A172 (cell line): ENCODE measurements at places on chromosomes 6 and 20. TPM values are rescaled to one million over a fixed set of nuclear protein-coding genes. Genes with fewer than 3 reads are reported as not detected.

GRCh38 chr6:50889935-50890334, 71.3 kb downstream of the TFAP2B start:
- no peak for DNase-seq

DNA sequence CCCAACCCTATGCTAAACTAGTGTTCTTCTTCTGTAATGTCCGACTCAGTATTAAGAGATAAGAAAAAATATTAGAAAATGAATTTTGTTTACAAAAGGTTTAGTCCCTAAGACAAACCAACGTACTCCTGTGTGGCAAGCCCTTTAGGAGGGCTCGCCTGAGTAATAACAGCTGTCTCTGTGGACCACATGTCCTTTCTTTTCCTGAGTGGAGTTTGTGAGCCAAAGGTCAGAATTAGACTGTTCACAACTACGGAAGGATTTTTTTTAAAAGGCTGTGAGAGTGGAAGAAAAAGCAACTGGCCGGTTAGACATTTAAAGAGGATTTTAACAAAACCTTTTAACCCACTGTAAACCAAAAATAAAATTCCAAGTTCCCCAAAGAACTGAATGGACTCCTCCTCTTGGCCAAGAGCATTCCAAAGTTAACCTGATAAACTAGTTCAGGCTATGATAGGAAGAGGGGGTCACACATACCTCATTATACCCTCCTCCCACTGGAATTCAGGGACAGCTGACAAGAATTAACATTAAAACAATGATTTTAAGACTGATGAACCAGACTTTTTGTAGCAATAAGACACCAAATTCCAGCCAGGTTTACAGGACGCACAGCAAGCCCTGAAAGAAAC, 43.5 kb downstream of the FAM184A start:
- no peak for DNase-seq

The RPS10 gene
- 1,978 and 2,323 TPM in 2 replicates for total RNA-seq

DNA sequence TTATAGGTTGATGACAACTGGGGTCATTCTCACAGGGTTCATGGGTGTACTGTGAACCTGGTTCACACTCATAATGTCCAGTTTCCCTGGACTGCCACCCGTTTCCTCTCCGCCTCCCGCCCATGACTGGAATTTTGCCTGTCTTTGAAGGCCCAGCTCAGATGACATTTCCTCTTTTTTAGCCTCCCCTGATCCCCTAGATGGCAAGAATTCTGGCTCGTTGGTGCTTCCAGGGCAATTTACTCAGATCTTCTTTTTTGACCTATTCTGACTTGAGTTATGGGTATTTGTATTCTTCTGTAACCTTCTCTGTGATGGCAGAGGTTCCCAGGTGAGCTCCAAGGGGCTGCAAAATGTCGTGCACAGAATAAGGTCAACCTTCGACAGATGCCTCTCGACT, 5.7 kb upstream of the CITED2 start:
- no peak for DNase-seq

DNA sequence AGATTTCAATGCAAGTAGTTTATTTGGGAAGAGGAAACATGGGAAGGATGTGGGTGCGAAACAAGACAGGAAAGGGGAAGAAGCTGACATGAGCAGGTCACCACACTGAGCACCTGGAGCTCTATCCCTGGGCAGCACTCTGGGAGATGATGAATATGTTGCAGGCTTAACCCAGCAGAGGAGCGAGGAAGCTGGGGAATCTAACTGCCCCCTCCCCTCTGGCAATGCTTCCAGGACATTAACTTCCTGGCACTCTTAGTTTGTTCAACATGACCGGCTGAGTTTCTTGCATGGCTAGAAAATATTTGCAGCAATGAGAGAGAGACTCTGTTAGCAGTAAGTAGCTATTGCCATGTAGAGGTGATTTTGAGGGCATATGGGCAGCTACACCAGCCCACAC, 4.9 kb upstream of the ADA start:
- no peak for DNase-seq

DNA sequence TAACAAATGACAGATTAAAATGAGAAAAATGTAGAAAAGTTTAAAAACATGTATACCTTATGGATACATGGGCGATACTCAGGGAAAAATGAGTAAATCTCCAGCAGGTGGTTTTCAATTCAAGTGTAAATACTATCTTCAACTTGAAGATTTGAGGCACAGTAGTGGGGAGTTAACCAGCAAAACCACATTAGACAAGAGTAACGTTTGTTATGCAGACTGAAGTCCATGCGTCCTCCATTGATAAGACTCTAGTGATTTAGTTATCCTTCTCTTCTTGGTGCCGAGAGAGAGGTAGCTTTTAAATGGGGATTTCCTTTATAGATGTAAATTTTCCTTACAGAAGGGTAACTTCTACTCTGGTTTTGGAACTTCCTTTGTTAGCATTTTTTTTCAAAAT, 28.1 kb downstream of the PCMTD2 start:
- DNase-seq = no peak

DNA sequence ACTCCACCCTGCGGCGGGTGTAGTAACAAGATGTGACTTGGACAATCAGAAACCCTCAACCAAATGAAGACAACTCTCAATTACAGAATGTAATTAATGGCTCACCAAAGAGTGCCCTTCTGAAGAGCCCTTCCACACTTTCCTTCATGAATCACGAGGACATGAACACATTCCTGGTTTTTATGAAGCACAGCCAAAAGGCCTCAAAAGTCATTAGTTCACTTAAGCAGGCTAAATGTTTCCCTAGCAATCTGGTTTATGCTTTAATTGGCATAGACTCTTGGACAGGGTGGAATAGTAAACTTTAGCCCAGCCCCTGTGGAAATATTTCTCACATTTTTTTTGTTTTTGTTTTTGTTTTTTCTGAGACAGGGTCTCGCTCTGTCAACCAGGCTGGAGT, 20.5 kb downstream of the CPNE5 start:
- DNase-seq = no peak

DNA sequence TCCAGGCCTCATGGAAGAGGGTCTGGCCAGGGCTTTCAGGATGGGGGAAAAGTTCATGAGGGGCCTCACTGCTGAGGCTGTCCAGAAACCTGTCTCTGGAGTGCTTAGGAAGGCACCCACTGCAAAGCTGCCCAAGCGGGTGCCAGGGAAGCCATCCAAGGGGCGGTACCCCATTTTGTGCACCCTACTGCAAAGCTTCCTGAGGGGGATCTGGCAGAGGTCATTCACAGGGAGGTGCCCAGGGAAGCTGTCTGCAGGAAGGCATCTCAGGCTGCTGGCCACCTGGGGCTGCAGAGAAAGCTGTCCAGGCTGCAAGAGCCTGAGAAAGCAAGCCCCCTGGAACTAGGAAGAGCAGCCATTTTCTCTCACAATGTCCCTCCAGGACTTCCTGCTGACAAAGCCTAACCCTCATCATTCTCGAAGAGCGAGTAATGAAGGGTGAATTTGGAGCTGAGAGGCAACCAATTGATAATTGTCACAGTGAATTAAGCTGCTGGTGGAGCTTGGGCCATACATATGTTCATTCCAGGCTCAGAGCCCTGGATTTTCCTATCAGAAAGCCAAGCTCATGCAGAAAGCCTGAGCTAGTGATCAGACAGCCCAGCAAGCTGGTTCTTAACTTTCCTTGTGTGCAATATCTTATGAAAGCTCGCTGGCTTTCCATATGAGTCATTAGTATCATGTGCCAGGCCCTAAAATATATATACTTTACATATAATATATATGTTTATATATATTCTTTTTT, 62.2 kb upstream of the SLC22A16 start:
- DNase-seq = no peak

The FLRT3 gene
- total RNA-seq = 4.0 and 8.9 TPM in 2 replicates

DNA sequence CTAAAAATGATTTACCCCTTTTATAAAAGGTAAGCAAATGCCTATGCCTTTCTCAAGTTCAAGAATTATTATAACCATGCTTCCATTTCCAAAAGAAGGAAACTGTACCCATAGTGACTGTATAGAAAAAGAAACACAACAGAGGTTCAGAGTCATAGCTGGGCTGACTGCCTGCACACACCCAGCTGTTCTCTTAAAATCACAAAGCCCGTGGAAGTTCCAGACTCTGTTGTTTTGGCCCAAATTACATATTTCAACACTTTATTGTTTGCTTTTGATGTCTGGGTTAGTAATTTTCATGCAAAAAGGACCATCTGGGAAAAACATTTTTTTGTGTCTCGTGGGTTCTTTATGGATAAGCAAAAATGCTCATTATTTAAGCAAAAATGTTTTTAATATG, 99.2 kb downstream of the LCA5 start:
- DNase-seq = no peak

- DNase-seq = no peak
Observed at GRCh38 chr20:8082989-8083388, 49.1 kb upstream of the PLCB1 start.

DNA sequence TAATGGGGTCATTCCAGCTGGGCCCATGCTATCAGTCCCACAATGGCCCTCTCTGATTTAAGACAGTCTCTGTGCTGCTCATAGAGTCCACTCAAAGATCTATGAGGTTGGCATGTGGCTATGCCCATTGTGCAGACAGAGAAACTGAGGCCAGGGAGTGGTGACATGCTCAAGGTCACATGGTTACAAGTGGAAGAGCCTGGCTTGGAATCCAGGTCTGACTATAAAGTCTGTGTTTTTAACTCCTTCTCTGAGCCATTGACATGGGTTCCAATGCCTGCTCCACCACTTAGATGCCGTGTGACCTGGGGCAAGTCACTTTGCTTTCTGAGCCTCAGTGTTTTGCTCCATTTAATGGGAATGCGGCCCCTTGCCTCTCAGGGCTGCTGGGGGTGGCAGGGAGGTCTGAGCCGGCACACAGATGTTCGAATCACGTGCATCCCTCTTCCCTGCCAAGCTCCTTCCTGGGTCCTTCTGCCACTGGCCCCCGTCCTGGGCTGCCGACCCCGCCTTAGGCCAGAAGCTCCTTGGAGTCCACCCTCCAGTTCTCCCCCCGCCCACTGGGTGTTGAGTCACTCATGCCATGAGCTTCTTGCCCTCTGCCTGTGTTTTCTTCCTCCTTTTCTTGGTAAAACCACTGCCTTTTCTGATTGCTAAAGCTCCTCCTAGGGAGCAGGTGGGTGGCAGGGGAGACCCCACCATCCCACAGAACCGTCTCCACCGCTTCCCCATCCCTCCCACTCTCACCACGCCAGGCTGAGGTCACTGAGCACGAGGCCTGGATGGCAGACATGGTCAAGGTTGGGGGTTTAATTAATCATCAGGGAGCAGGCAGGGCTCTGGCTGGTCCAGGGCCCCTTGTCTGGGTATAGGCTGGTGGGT, 35.7 kb downstream of the CEBPB start:
- DNase-seq = peak; percentile 70

The CASS4 gene
- total RNA-seq = not detected in 2 replicates

DNA sequence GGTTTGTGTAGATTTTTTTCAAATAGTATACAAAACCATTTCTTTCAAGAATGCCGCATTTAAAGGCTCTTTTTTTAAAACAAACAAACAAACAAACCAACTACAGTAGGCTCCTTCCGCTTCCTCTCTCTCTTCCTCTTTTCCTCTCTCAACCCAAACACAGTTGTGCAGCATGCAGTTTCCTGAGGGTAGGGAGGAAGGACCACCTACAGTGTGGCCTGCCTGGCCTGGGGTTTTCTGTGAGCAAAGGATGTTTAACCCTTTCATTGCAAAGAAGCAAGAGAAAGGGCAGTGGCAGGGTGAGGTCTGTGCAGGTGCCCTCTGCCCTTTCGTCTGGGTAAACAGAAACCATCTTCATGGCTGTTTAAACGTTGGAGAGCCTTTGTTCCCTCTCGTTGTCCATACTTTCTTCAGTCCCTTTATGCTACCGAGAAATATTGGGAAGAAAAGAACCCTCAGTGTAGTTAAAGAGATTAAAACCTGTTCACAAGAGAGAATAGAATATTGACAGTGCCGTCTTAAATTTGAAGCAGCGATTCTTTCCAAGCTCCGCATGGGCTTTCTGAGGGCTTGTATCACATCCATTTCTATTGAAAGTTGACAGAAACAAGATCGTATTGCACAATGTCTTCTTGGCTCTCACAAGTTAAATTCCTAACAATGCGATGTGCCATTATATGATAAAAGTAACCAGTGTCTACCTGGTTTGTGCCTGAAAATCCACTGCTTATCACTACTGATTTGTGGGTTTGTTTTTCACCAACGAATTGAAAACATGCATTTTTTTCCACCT, 215.5 kb upstream of the SNX9 start:
- DNase-seq = no peak

The HSD17B8 gene
- 0.19 TPM in 1 of 2 replicates, not detected in the other for total RNA-seq

DNA sequence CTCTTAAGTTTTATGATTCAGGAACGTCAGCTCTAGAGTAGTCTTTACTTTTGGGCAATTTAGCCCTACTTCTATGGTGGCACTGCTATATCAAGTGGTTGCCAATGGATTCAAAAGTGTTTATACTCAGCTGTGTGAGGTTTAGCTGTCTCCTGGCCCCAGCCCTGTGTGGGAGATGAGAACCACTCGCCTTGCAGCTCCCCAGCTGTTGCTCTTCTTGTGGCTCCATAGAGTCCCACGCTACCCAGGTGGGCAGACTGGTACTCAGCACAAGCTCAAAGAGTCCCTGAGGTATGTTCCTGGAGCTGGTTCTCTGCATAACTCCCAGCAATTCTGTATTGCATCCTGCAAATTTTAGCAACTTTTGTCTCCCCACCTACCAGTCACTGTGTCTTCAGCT, 59.6 kb downstream of the C6orf118 start:
- no peak for DNase-seq

The CST2 gene
- total RNA-seq = not detected in 2 replicates

- DNase-seq = no peak
Observed at GRCh38 chr6:131782764-131783163, 25.1 kb upstream of the ENPP1 start.

- DNase-seq = no peak
Observed at GRCh38 chr20:316316-317068, 8.9 kb upstream of the SOX12 start.

GRCh38 chr6:123215211-123215610, 219.2 kb downstream of the CLVS2 start:
- DNase-seq = no peak

GRCh38 chr6:118708744-118709143, 57.4 kb upstream of the CEP85L start:
- no peak for DNase-seq

The IMPG1 gene
- not detected in 2 replicates for total RNA-seq

The CYP21A2 gene
- total RNA-seq = 0.05 TPM in 1 of 2 replicates, not detected in the other

- DNase-seq = no peak
Observed at GRCh38 chr6:135170849-135171248, 10.3 kb upstream of the MYB start.

The PTCHD4 gene
- total RNA-seq = 0.38 and 1.4 TPM in 2 replicates

DNA sequence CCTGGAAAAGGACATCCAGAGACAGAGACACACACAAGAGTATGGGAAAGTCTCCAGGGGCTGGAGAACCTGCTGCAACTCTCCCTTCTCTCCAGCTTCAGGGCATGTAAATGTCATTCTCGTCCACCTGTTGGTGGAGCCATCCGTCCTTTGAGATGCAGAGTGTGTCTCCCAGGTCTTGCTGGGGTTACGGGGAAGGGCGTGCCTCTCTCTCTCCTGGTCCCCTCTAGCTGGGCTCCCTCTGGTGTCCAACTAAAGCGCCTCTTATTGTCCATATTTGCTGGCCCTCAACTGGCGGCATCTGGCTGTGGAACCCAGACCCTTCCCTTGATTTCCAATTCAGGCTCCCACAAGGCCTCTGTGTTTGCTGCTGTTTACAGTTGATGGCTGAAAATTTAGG, 244.1 kb downstream of the BMP7 start:
- DNase-seq = no peak
